ENCODE measurements at places on chromosomes 6 and 20.

GRCh38 chr6:71309656-71310055 lies 21.0 kb downstream of the OGFRL1 start:
- no peak for ATAC-seq

DNA sequence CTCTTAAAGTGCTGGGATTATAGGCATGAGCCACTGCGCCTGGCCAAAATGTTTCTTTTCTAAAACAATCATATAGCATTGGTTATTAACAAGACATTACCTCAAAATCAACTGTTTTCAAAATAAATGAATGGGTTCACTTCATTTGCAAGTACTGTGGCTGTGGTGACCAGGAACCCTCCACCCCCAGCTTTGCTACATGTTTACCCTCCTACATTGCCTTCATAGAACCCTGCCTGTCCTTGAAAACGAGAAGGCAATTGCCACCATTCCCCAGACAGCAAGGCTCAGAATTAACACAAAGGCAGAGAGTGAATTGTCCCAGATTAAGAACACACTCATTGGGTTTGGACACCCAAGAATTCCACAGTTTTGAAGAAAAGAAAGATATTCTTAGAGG lies 116.6 kb upstream of the LGSN start:
- ATAC-seq, result no peak

DNA sequence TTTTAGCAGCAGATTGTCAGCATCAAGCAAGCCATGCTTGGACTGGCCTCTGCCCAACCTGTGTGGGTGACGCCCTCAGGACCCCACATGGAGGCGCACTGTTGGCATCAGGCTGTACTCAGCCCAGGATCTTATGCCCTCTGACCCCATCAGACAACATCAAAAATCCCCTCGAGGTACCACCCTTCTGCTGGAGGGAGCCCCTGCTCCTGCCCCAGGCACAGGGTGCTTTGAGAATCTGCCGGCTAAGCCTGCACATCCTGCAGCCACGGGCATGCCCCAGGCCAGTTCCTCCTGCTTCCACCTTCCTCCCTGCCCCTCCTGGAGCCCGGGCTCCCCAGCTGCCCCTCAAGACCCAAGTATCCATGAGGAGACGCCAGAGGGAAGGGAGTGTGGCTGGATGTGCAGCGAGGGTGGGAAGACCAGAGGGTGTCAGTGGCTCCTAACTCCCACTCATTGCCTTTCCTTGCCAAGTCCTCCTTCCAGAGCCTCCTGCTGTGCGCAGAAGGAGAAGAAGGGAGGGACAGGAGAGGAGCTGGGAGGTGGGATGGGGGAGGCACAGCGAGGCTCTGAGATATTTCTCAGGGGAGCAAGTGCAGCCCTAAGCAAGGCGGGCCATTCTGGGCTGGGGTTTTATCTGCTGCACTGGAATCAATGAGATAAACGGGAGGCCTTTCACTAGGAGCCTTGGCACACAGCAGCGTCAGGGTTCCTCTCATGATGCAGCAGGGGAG lies 77.4 kb upstream of the CST7 start:
- ATAC-seq, result no peak

DNA sequence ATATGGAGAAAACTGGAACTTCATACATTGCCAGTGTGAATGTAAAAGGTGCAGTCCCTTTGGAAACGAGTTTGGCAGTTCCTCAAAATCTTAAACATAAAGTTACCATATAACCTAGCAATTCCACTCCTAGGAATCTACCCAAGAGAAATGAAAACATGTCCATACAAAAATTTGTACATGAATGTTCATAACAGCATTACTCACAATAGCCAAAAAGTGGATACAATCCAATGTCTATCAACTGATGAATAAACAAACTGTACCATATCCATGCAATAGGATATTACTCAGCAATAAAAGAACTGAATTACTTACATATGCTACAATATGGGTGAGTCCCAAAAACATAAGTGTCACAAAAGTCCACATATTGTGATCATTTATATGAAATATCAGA lies 48.7 kb upstream of the ERVFRD-1 start:
- ATAC-seq, result no peak

DNA sequence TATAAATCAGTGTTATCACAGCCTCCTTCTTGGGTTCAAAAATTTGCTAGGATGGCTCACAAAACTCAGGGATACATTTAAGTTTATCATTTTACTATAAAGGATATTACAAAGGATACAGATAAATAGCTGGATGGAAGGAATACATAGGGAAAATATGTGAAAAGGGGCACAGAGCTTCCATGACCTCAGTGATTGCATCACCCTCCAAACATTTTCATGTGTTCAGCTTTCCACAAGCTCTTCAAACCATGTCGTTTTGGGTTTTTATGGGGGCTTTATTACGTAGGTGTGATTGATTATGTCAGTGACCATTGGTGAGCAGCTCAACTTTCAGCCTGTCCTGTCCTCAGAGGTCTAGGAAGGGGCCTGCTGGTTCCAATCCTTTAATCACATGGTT lies 68.0 kb downstream of the CYB5R4 start:
- ATAC-seq, result no peak

- no peak for ATAC-seq
These were observed 176.2 kb downstream of the NFATC2 start for GRCh38 chr20:51366155-51366886.

DNA sequence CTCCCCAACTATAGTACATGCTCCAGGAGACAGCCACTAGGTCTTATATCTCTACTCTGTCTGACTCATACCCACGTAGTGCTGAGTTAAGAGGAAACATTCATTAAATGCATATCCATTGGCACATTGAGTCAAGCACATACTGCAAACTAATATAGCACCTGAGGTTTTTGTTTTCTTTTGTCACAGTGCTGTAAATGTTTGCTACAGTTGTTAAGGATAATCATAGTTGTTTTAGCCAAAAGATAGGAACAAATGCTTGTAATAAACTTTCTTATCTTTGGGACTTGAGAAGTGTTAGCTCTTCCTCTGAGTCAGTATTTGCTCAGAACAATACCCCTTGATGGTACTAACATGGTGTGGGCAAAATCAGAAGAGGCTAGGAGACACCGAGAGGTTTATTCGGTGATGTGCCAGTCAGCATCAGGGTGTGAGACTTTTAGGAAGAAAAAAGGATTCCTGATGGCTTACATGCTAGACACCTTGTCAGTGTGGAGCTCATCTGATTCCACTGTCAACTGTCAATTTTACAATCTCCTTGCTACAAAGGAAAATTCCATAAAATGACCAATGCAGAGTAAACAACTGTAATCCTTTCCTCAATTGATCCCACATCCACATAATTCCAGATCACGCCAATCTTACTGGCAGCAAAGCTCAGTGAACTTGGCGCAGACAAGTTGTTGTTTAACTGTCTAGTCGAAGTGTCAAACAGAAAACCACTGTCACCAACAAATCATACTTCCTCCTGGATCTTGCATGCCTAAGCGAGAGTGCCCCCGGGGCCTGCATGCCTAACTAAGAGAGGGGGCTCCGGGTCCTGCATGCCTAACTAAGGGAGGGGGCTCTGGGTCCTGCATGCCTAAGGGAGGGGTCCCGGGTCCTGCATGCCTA lies 36.1 kb downstream of the ELOVL2 start:
- no peak for ATAC-seq
